Activated CD8-positive, alpha-beta T cell treated with anti-CD3 and anti-CD28 coated beads, Interleukin-2, amount 10 ng/mL, durations not matched to agents 7 days and 5 days (primary cell): ENCODE measurements at places on chromosomes 3 and 15. TPM values are rescaled to one million over a fixed set of nuclear protein-coding genes. Genes with fewer than 3 reads are reported as not detected.
A peak's percentile ranks its signal among the peaks of the same experiment; 100 is the strongest.

IMPG2 gene
- 0.29 TPM for total RNA-seq

PAQR9 gene
- not detected for total RNA-seq

A4GNT gene
- not detected for total RNA-seq

- no peak for DNase-seq
- peaks cover 12% of the 10 kb centered on the region for H3K27me3 ChIP-seq
- H3K27ac ChIP-seq, result no peak overlapping the region
- H3K36me3 ChIP-seq, result no peaks in the 10 kb centered on the region
These were observed 23.7 kb downstream of the ADCY5 start for GRCh38 chr3:123424999-123425712.

- H3K27me3 ChIP-seq, result no peaks in the 10 kb centered on the region
- H3K27ac ChIP-seq, result no peak overlapping the region
- H3K4me3 ChIP-seq, result no peak overlapping the region
- DNase-seq, result no peak
- no peaks in the 10 kb centered on the region for H3K4me1 ChIP-seq
These were observed 1088.6 kb upstream of the EPHA6 start for GRCh38 chr3:95725770-95726169.

- H3K27me3 ChIP-seq, result peaks cover 48% of the 10 kb centered on the region
- peaks cover 42% of the 10 kb centered on the region for H3K4me1 ChIP-seq
- no peaks in the 10 kb centered on the region for H3K36me3 ChIP-seq
- peak; percentile 29 for DNase-seq
- H3K4me3 ChIP-seq, result peak within 1 kb of the TSS; percentile 66
- H3K27ac ChIP-seq, result no peak within 1 kb of the TSS
These were observed at the start of gene THBS1 for GRCh38 chr15:39580485-39581241. Gene THBS1 (plus strand): TSS chr15:39581079. CDS start chr15:39581858, 779 bp downstream.

DNA sequence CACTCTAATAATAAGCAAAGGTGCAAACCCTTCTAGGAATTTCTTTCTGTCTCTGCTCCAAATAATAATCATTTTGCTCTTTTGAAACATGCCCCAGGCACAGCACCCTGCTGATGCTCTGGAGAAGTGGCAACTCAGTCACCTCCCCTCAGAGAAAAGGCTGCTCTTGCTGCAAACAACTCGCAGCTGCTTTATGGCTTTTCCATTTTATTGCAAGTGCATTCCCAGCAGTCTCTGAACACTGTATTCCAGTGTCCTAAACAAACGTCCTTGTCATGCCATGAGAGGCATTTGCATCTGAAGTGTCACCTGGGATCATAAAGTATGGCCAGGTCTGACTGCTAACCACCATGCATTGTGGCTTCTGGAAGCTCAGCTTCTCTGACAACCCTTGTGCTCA lies 358.1 kb upstream of the TRIM42 start:
- no peak overlapping the region for H3K4me3 ChIP-seq
- no peak for DNase-seq
- no peak overlapping the region for H3K27ac ChIP-seq
- peaks cover 3% of the 10 kb centered on the region for H3K27me3 ChIP-seq
- H3K4me1 ChIP-seq, result no peaks in the 10 kb centered on the region
